ENCODE measurements at places on chromosomes 6 and 20. TPM values are rescaled to one million over a fixed set of nuclear protein-coding genes. Genes with fewer than 3 reads are reported as not detected.

TTLL9 gene
- 0.59 TPM for total RNA-seq

DNMT3B gene
- total RNA-seq, result 2.5 TPM

MUC22 gene
- total RNA-seq, result not detected

ZNF334 gene
- 5.0 TPM for total RNA-seq

THBD gene
- total RNA-seq, result 0.36 TPM
